Renal cortical epithelial cell (primary cell): ENCODE measurements at places on chromosomes 7 and 10.

- no peak for DNase-seq
Measured at GRCh38 chr10:98264378-98265065, 3.5 kb downstream of the LOXL4 start.

DNA sequence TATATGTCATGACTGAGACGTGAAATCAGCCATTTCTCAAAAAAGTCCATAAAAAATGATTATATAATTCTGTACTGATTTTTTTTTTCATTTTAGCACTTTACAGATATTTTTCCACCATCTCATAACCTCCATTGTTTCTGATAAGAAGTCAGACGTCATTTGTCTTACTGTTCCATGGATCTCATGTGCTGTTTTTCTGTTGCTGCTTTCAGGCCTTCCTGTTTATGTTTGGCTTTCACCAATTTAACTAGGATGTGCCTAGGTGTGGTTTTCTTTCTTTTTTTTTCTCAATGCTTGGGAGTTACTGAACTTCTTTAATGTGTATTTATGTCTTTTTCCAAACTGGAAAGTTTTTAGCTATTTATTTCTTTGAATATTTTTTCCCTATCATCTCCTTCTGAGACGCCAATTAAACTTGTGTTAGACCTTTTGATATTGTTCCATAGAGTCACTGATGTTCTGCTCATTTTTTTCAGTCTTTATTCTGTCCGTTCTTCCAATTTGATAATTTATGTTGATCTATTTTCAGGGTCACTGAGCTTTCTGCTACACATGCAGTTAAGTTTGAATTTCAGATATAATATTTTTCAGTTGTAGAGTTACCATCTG is 43.3 kb downstream of the TAF3 start:
- DNase-seq = no peak

- DNase-seq = no peak
Measured at GRCh38 chr7:151696721-151697514, 177.2 kb upstream of the RHEB start.

GRCh38 chr10:102230264-102230860 is 4.3 kb downstream of the ELOVL3 start:
- DNase-seq = no peak
